ENCODE measurements at places on chromosomes 12 and 14. TPM values are rescaled to one million over a fixed set of nuclear protein-coding genes. Genes with fewer than 3 reads are reported as not detected.
A peak's percentile ranks its signal among the peaks of the same experiment; 100 is the strongest.

The CLEC1B gene
- total RNA-seq, result not detected

The LRRC10 gene
- not detected for total RNA-seq

The DYNC1H1 gene
- 272 TPM for total RNA-seq

The PELI2 gene
- 3.0 TPM for total RNA-seq

The OR4N2 gene
- not detected for total RNA-seq

- peaks cover 10% of the 10 kb centered on the region for H3K4me1 ChIP-seq
- H3K36me3 ChIP-seq, result peaks cover 52% of the 10 kb centered on the region
- no peak overlapping the region for H3K27ac ChIP-seq
- H3K4me3 ChIP-seq, result no peak overlapping the region
- DNase-seq, result no peak
These were observed 99.5 kb downstream of the SYNE2 start for GRCh38 chr14:63952053-63952932.

GRCh38 chr14:100747021-100747586 is 20.4 kb downstream of the DLK1 start:
- no peaks in the 10 kb centered on the region for H3K27me3 ChIP-seq
- no peaks in the 10 kb centered on the region for H3K36me3 ChIP-seq
- H3K4me3 ChIP-seq, result no peak overlapping the region
- no peak for DNase-seq

DNA sequence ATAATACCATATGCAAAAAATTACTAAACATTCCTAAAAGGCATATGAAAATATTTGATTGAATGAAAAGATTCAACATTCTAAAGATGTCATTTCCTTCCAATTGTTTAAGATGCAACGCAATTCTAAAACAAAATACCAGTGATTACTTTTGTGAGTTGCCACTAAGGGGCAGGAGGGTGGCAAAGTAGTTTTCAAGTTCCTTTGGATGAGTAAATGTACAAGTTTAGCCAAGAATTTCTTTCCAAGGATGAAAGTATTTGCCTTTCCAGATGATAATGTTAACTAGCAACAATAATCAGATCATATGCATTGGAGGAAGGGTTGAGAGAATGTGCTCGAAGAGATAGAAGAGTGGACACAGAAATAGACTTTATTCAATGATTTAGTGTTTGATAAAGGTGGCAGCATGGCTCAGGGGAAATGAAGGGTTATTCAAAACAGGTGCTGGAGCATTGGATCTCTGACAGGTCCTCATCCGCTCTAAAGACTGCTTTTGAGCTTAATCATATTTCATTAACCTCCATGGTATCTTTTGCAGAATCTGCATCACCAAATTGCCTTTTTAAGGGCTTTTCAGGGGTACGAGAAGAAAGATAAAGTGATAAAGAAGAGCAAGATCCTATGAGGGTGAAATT is 678.5 kb upstream of the TBX3 start:
- no peaks in the 10 kb centered on the region for H3K27me3 ChIP-seq
- H3K27ac ChIP-seq, result no peak overlapping the region
- H3K4me1 ChIP-seq, result no peaks in the 10 kb centered on the region
- no peak for DNase-seq

GRCh38 chr14:24390701-24391468 is 7.9 kb upstream of the NYNRIN start:
- no peaks in the 10 kb centered on the region for H3K36me3 ChIP-seq
- H3K4me1 ChIP-seq, result peaks cover 2% of the 10 kb centered on the region
- no peak overlapping the region for H3K4me3 ChIP-seq
- DNase-seq, result no peak

DNA sequence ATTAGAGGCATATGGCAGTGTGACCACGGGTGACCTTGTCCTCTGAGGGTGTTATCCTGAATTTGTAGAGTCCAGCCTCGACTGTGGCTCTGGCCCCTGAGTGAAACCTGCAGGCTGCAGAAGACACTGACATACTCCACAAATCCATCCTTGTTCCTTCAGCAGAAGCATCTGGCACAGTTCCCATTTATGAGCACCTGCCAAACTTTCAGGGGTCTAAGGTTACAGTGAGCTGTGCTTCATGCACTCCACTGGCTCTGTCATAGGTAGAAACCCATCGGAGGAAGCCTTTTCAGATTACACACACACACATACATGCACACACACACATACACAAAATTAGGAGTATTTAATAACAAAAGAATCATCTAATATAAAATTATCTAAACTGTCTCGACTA is 13.6 kb upstream of the NUAK1 start:
- H3K36me3 ChIP-seq, result no peaks in the 10 kb centered on the region
- peaks cover 11% of the 10 kb centered on the region for H3K27me3 ChIP-seq
- H3K27ac ChIP-seq, result no peak overlapping the region
- no peaks in the 10 kb centered on the region for H3K4me1 ChIP-seq

GRCh38 chr12:51234530-51234929 is 4.1 kb upstream of the DAZAP2 start:
- no peak for DNase-seq
- H3K27me3 ChIP-seq, result peaks cover 6% of the 10 kb centered on the region
- no peak overlapping the region for H3K4me3 ChIP-seq
- H3K4me1 ChIP-seq, result peaks cover 9% of the 10 kb centered on the region

DNA sequence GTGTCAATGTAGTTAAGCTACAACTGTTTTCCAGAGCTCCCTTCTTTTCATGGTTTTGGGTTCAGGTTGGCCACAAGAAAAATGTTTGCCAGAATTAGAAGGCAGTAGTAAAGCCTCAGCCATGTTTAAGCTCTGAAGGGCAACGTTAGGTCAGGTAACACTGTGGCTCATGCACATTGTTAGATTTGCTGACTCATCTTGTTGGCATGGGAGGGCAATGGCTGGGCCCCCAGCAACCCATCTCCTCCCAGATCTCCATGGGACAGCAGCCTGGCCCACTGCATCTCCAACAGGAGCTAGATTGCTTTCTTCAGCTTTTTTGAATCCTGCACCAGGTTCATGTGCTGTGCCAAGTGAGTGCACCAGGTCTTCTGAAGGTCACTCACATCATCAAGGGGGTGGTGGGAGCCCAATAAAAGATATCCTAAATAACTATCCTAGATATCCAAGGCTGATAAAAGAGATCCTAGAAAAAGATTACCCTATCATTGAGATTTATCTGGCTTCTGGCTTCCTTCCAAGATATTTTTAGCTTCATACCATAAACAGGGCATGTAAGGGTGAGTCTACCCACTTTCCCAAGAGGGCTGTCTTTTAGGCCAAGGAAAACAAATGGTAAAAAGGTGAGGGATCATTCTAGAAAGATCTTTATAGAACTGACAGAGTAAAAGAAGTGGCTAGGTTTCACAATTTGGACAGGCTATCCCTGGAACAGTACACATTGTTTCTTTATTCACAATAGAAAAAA is 28.9 kb downstream of the PTGER2 start:
- H3K4me1 ChIP-seq, result peaks cover 23% of the 10 kb centered on the region
- peaks cover 20% of the 10 kb centered on the region for H3K36me3 ChIP-seq
- H3K27ac ChIP-seq, result no peak overlapping the region
- peaks cover 6% of the 10 kb centered on the region for H3K27me3 ChIP-seq
- DNase-seq, result no peak
- H3K4me3 ChIP-seq, result no peak overlapping the region

GRCh38 chr12:130706311-130706710 is 9.8 kb downstream of the RIMBP2 start:
- no peaks in the 10 kb centered on the region for H3K4me1 ChIP-seq
- no peaks in the 10 kb centered on the region for H3K36me3 ChIP-seq
- H3K27ac ChIP-seq, result no peak overlapping the region
- H3K27me3 ChIP-seq, result no peaks in the 10 kb centered on the region

- no peak overlapping the region for H3K4me3 ChIP-seq
- no peaks in the 10 kb centered on the region for H3K4me1 ChIP-seq
- DNase-seq, result no peak
- H3K27me3 ChIP-seq, result no peaks in the 10 kb centered on the region
- H3K36me3 ChIP-seq, result no peaks in the 10 kb centered on the region
These were observed 138.2 kb downstream of the PRKD1 start for GRCh38 chr14:29789475-29789874.

DNA sequence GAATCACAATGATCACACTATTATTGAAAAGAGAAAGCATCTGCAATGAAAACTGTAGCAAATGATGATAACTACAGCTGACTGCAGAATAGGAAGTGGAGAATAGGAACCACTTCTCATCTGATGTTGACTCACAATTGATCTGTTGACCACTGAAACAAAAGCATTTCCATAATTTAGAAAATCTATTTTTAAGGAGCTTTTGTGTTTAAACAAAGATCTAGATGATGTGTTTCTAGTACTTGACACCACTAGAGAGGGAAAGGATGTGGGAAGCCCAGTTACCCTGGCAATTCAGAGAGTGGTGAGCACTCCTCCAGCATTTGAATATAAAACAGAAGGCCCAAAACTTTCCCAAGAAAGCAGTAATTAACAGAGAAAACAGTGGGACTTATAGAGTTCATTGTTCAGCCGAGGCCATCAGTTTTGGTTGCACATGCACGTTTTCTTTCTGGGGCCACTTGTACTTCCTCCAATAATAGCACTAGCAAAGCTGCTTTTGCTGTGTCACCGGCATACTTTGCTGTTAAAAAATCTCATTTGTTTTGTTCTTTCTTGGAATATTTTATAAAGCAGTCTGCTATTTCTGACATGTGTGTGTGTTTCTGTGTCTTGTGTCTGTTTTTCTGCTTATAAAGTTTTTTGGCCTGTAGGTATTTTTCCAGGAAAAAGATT is 76.1 kb upstream of the HECTD1 start:
- no peaks in the 10 kb centered on the region for H3K36me3 ChIP-seq
- DNase-seq, result no peak

DNA sequence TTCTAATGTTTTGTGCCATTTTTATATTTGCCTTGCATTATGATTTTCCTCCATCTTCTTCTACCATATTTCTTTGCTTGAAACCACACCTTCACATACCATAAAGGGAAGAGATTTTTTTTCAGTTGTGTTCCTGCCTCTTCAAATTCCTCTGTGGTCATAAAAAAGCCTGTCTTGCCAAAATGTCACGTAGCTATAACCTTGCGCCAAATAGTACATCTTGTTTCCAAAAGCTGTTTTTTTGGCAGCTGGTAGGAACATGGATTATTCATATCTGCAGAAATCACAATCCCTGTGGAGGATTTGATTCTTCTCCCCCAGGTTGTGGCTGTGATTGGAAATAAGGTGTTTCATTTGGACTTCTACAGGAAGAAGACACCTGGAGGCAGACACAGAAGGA is 133.6 kb upstream of the SLC35F4 start:
- H3K27ac ChIP-seq, result no peak overlapping the region
- no peaks in the 10 kb centered on the region for H3K36me3 ChIP-seq
- no peaks in the 10 kb centered on the region for H3K4me1 ChIP-seq
- H3K4me3 ChIP-seq, result no peak overlapping the region
- DNase-seq, result no peak

DNA sequence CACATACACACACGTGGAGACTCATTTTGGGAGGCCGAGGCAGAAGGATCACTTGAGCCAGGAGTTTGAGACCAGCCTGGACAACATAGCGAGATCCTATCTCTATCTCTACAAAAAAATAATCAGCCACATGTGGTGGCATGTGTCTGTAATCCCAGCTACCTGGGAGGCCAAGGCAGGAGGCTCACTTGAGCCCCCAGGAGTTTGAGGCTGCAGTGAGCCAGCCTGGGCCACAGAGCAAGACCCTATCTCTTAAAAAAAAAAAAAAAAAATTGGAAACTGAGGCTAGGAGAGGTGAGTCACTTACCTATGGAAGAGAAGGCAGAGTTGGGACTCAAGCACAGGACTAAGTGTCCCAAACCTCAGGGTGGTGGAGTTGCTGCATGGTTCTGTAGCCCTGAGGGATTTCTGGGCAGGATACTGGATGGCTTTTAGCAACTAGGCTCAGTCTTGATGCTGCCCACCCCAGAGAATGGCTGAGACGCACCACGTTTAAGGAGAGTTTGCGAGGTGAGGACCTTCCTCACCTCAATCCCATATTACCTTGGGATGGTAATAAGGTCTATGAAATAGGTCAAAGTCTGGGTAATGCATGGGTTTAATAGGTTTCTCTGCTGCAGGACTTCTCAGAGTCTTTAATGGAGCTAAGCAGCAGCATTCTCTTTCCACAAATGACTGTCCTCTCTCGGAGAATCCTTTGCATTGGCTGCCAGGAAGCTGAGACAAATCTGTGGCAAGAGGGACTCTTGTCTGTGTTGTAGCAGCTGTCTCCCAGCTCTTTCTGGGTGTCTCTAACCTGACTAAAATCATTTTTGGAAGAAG is 35.6 kb downstream of the SH2B3 start:
- no peak for DNase-seq
- peak overlapping the region; percentile 11 for H3K27ac ChIP-seq
- peaks cover 38% of the 10 kb centered on the region for H3K36me3 ChIP-seq
- peaks cover 81% of the 10 kb centered on the region for H3K4me1 ChIP-seq
- H3K4me3 ChIP-seq, result no peak overlapping the region

Data from activated CD4-positive, alpha-beta T cell treated with anti-CD3 and anti-CD28 coated beads, Interleukin-2, amount 10 ng/mL, durations not matched to agents 24 days and 14 days (primary cell).